ENCODE measurements at places on chromosomes 6 and 20.

- no peak for DNase-seq
Measured at GRCh38 chr20:38227420-38228360, 32.8 kb downstream of the KIAA1755 start.

DNA sequence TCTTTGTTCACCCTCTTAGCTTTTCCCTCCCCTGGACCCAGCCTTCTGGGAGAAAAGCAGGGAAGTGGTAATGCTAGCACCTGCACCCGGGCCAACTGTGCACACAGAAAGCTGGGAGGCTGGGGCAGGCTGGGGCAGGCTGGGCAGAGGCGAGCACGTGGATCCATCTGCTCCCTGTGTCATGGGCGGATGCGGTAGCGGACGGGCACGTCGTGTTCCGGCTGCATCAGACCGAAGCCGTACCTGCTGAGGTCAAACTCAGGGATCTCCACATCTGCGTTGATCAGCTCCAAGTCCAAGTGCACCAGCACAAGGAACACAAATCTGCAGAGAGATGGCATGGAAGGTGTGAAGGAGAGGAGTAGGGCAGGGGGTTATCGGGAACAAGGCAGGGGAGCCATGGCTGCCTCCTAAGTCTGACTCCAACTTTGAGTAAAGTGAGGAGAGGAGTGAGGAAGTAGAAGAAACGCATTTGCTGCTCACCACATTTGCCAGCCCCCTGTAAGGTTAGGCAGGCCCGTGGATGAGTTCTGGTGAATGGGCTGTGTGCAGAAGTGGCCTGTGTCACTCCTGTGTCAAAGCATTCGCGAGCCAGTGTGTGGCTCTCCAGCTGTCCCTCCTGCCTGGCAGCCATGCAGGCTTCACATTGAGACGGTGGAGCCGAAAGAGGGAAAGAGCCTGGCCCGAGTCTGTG is 25.4 kb upstream of the KCNB1 start:
- DNase-seq: no peak

DNA sequence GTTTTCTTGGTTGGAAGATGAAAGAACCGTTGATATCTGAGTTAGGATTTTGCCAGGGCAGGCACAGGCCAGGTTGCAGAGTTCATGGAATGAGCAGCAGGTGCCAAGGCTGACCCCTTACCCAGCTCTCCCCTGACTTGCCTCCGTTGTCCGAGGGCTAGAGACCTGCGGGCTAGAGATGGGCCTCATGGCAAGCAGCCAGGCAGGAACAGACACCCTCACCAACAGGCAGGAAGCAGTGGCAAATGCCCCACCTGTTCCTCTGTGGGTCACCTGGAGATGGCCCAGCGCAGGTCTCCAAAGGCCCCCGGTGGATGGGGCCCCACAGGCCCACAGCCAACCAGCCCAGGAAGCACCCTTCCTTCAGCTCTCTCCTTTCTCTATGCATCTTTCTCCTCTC is 186.7 kb upstream of the PMEPA1 start:
- no peak for DNase-seq

DNA sequence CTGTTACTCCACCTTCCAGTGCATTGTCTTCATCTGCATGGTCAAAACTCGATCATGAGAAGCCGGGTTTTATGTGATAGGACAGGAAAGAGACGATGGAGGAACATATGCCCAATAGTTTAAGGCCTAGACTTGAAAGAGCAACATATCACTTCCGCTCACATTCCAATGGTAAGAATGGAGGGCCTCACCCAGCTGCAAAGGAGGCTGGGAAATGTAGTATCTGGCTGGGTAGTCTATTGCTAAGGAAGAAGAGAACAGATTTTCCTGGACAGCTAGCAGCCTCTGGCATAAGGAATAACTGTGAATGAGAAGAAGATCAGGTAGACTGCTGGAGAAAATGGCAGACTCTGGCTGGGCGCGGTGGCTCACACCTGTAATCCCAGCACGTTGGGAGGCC is 19.2 kb downstream of the FITM2 start:
- no peak for DNase-seq

GRCh38 chr6:90187437-90188121 is 109.1 kb downstream of the BACH2 start:
- no peak for DNase-seq

- no peak for DNase-seq
Measured at GRCh38 chr6:119881416-119881815, 531.9 kb upstream of the MAN1A1 start.

DNA sequence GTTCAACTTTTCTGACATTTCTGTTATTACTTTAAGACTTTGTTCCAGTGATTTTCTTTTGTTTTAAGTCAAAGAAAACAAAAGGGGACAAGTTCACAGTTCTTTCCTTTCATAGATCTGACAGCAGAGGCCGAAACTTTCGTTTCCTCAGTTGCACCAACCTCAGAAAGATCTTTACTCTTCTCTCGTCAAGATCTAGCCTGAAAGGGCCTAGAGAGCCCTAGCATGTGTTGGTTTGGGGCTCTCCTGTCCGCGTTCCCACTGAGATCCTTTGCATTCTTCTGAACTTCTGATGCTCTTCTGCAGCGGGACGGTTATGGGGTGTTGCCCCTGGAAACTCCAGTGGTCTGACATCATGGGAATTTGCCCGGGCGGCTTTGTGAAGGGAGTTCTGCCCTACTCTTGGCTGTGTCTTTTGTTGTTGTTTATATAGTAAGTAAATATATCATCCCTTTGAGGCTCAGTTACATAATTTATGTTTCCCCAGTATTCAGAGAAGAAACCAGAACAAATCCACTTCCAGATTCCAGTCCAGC is 129.1 kb downstream of the SASH1 start:
- DNase-seq: no peak

- no peak for DNase-seq
Measured at GRCh38 chr6:8166156-8166555, 63.8 kb upstream of the EEF1E1 start.

DNA sequence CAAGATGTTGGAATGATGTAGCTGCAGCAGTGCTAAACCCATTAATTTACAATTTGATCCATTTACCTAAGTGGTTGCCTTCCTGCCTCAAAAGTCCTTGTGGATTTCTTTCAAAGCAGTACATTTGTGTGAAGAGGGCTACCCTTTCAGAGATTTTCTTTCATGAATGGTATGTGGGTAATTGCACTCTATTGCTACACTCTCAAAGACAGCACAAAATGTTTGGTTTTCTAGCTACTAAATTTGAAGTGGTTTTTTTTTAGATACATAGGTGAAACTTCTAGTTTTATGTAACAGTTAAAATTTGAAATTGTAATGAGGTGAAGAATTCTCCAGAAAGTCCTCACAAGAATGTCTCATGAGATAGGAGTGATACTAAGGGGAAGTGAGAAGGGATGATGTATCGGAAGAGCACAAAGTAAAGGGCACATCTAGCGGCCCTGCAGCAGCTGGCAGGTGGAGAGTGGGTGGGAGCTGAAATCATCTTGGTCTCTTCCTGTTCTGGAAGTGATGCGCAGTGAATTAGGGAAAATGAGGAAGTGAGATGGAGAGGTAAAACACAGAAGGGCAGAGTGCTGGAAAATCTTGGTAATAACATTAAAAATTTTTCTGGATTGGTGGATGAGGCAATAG is 236.8 kb upstream of the MAN1A1 start:
- no peak for DNase-seq

GRCh38 chr6:168381726-168382458 is 59.1 kb upstream of the SMOC2 start:
- DNase-seq: no peak

DNA sequence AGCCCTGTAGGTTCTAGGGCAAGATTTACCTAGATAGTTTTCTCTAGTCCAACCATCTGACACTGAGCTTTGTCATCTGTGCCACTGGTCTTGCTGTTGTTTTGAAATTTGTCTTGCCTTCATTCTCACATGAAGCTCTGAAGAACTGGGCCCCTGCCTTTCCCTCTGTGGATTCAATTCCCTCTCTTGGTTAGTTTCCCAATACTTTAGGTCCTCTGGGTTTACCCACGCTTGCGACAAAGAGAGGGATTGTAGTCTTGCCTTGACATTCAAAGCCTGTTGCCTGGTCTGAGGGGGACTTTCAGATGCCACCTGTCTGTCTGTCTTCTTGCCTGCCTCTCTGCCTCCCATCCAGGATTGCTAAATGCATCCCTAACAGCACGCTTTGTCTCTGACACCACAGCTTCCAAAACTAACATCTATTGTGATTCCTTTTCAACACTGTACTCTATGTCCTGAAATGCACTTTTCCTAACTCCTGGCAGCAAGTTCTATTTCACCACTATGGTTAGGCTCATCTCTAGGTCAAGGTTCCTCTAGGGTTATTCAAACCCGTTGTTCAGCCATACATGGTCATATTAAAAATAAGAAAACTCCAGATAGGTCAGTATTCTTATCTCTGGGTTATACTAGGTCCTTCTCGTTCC is 25.5 kb upstream of the MANEA start:
- DNase-seq: no peak

GRCh38 chr6:116145803-116146675 is 20.1 kb upstream of the COL10A1 start:
- DNase-seq: no peak

DNA sequence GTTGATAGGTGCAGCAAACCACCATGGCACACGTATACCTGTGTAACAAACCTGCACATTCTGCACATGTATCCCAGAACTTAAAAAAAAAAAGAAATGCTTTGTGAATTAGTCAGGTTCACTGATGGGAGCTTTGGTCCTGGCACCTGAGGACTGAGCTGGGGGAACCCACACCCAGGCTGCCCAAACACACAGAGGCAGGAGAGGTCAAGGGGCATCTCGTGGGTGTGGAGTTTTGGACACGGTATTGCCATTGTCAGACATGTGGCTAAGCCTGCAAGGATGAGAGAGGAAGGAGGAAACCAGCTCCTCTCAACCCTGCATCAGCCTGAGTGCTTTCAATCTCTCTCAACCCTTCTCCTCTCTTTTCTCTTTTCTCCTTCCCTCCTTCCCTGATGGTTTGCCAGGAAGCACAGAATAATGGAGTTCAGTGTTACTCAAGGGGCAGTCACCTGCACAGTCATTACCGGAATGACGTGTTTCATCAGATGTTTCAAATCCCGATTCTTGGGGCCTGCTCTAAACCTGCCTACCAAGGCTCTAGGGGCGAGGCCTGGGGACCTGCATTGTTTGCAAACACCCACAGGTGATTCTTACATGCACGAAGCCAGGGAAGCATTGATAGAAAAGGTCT is 89.9 kb upstream of the NEDD9 start:
- DNase-seq: no peak

GRCh38 chr6:2714111-2714895 is 36.4 kb downstream of the MYLK4 start:
- no peak for DNase-seq

DNA sequence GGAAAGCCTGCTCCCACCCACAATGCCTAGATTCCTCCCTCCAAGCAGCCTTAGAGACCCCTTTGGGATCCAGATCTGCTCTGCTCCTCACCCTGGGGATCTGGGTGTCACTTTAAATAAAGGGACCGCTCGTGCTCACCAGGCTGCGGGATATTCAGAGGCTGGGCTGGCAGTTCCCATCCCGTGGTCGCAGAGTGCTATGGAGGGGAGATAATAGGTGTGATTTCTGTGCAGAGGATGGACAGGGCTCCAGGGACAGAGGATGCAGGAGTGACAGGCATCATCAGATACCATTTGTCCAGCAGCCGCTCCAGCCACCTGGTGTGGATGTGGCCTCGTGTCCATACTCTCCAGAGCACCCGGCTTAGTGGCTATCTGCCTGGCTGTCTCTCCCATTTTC is 415.9 kb upstream of the SULF2 start:
- DNase-seq: no peak
